ENCODE measurements at places on chromosomes 4 and X. TPM values are rescaled to one million over a fixed set of nuclear protein-coding genes. Genes with fewer than 3 reads are reported as not detected.
A peak's percentile ranks its signal among the peaks of the same experiment; 100 is the strongest.

- no peak for DNase-seq
These were observed 154.1 kb upstream of the FAM241A start for GRCh38 chr4:111991163-111991562.

DNA sequence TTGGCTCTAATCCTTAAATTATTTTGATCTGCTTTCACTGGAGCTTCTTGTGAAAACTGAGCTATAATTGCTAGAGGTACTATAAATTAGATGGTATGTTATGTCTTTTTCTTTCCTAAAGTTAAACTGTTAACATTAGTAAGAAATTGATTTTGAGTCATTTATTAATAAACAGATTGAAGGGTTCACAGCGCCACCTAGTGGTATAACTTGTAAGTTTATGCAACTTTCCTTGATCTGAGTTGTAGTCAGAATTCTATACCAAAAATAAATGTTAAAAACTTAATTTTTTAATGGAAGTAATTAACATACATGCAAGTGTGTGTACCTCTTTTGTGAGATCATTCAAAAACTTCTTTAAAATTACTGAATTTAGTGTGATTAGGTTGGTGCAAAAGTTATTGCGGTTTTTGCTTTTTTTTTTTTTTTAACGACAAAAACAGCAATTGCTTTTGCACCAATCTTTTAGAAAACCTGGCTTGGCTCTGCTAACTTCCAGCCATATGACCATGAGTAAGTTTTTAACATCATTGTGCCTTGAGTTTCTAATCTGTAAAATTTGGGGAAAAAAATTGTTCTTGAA lies 151.5 kb downstream of the CENPC start:
- DNase-seq = peak; percentile 18

GRCh38 chr4:105272002-105272401 lies 125.3 kb downstream of the TET2 start:
- DNase-seq = no peak

GRCh38 chr4:38717604-38718003 lies 53.6 kb downstream of the KLF3 start:
- peak; percentile 87 for DNase-seq

PDZD4 gene
- 0.89 TPM for total RNA-seq

DNA sequence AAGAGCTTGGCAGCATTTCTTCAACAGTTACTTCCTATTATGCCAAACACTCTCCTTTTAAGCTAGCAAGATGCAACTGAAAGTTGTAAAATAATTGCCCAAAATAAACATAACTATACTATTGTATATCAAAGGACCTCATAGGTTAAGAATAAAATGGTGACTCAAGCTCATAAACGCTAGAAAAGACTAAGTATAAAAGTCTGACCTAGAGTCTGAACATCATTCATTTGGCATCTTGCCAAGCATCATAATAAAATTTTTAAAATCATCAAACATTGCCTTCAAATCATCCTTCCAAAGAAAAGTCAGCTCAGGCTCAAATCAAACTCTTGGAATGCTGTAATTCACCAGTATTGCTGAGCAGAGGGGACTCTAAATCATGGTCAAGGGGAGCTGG lies 281.2 kb downstream of the QDPR start:
- DNase-seq = no peak

- peak; percentile 82 for DNase-seq
These were observed 354.1 kb downstream of the CHIC1 start for GRCh38 chrX:73916931-73917667.

USP17L22 gene
- not detected for total RNA-seq

CFI gene
- 23.4 TPM for total RNA-seq

PLXNB3 gene
- total RNA-seq = 6.7 TPM

TMEM128 gene
- 15.0 TPM for total RNA-seq

DNA sequence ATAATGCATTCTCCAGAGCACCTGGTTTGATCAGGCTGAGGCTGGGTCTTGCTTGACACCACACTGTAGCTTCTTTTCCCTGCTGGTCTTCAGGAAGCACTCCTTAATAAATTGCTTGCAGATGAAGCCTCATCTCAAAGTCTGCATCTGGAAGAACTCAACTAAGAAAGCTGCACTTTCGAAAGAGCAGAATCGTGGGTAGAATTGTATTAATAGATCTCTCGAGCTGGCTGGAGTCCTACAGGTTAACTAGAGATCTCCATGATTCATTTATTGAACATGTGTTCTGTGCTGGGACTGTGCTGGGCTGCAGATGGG lies 152.7 kb downstream of the STK32B start:
- DNase-seq = no peak

- DNase-seq = no peak
These were observed 498.9 kb downstream of the INPP4B start for GRCh38 chr4:142347241-142347640.

DNA sequence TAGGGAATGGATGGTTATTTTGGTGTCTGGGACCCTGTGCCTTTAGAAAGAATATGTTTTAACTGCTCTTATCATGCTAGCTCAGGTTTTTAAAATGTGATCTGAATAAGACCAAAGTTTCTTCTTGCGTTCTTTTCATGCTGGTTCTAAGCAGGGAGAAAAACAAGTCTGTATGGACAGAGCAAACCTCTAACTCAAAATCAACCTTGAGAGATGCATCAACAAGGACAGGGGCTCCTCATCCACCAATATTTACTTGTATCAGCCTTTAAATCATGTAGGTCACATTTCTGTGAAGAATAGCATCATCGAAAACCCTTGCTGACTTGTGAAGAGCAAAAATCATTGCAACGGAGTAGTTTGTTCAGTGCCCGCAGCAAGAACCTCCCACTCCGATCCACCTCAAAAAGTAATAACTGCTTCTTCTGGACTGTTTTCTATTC lies 1.2 kb downstream of the ATP10D start:
- DNase-seq = no peak

EPHA5 gene
- total RNA-seq = not detected

GRCh38 chrX:42933187-42933586 lies 155.2 kb upstream of the PPP1R2C start:
- no peak for DNase-seq

DNA sequence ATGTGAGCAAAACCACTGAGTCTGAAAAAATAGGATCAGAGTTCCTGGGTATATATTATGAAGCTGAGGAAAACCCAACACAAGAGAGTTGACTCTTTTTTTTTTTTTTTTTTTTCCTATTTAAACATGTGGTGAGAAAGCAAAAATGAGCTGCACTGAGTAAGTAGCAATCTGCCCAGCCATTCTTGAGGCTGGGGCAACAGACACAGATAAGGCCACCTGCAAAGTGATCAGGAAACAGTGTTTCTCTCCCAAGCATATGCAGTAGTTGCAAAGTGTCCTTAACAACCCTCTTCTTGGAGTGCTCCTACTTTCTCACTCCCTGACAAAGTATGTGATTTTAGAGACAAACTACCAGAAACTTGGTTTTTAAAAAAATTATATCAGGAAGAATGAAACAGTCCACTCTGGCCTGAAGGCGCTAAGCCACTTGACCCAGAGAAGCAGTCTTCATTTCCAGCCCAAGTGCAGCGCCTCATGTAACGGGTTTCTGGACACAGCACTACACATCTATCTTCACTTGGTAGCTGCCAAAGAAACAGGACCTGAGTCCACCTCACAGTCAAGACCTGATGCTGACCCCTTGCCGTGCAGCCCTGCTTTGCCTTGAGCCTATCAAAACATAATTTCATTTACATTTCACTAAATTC lies 124.6 kb upstream of the MAP3K15 start:
- DNase-seq = no peak

DNA sequence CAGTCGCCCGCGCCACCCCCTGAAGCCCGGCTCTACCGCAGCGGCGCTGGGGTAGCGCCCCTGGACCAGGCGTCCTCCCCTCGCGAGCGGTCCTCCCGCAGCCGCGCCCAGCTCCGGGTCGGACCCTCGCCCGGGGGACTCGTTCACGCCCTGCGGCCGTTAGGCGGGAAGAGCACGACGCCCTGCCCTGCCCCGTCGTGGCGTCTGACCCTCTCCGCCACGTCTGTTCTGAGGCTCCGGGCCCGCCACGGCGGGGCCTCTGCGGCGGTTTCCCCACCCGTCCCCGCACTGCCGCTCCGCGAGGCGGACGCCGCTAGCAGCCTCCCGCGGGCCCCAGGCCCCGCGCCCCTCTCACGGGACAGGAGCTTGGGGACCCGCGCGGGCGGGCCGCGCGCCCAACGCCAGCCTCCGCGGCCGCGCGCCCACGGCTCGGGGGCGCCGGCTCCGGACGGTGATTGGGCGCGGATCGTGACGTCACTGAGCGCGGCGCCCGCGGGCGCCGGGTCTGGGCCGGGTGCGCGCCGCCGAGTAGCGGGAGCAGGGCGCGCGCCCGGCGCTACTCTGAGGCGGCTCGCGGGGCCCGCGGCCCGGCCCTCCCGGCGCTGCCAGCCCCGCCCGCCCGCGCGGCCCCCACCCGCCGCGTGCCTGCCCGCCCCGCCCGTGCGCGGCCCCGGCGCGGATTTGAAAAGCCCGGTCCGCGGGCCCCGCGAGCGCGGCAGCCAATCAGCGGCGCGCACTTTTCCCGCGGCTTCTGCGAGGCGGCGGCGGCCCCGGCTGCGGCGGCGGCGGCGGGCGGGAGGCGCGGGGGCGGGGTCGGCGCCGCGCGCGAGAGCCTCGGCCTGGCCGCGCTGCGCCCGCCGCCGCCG lies at the start of gene NSD2:
Gene NSD2 (plus strand): TSS at position 816 of the 866 bp plus-strand sequence. CDS start 29,262 bp downstream, outside the sequence.
- peak; percentile 93 for DNase-seq

DNA sequence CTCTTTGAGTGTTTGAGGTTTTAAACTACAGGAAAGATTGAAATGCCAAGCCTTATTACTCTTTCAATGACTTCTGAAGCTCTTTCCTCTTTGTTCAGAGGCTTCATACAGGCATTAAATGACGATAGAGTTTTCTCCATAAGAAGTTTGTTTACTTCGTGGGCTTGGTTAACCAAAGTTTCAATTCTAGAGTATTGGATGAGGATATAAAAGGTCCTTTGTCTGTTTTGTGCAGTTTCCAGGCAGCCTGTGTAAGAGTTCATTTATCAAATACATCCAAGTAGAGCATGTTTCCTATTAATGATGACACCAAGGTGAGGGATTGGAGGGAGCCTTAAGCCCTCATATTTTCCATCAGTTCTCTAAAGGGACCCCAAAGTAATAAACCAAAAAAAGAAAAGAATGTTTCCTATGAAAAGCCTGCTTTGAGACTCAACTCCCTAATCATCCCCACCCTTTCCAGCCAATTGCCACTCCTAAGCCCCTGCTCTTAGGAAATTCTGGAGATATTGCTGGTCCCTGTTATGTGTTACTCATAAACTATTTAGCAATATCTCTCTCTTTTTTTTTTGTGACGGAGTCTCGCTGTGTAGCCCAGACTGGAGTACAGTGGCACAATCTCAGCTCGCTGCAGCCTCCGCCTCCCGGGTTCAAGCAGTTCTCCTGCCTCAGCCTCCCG lies 106.2 kb upstream of the IL13RA1 start:
- no peak for DNase-seq

- DNase-seq = no peak
These were observed 407.6 kb upstream of the BOD1L1 start for GRCh38 chr4:14035076-14035475.

CYSLTR1 gene
- under 0.01 TPM for total RNA-seq

- DNase-seq = no peak
These were observed 279.9 kb upstream of the SLIT2 start for GRCh38 chr4:19971829-19972228.

DNA sequence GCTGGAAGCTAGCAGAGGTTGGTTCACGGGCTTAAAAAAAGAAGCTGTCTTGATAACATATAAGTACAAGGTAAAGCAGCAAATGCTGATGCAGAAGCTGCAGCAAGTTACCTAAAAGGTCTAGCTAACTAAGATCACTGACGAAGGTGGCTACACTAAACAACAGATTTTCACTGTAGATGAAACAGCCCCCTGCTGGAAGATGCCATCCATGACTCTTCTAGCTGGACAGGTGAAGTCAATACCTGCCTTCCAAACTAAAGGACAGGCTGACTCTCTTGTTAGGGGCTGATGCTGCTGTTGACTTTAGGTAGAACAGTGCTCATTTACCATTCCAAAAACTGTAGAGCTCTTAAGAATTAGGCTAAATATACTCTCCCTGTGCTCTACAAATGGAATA lies 99.5 kb downstream of the FBXW7 start:
- no peak for DNase-seq

SLIT2 gene
- 0.13 TPM for total RNA-seq

DNA sequence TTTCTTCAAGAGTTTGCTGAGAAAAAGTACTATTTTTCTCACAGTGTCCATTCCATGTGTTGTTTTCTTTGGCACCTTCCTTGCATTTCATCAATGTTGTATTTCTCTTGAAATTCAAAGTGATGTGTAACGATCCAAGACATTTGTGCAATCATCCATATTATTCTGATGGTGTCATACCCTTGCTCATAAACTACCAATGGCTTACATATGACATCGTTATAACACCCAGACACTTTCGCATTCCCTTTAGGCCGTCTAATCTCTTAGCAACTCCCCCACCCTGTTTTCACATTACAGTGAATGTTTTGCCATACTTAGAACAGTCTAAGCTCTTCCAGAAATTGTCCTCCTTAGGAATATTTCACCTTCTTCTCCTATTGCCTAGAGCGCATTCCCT lies 1779.0 kb downstream of the PCDH7 start:
- DNase-seq = no peak

- no peak for DNase-seq
These were observed at the start of gene NUDT10 for GRCh38 chrX:51332188-51332942. Gene NUDT10 (plus strand): TSS chrX:51332822. CDS start chrX:51332966, 144 bp downstream.

FANCB gene
- total RNA-seq = 1.8 TPM

DNA sequence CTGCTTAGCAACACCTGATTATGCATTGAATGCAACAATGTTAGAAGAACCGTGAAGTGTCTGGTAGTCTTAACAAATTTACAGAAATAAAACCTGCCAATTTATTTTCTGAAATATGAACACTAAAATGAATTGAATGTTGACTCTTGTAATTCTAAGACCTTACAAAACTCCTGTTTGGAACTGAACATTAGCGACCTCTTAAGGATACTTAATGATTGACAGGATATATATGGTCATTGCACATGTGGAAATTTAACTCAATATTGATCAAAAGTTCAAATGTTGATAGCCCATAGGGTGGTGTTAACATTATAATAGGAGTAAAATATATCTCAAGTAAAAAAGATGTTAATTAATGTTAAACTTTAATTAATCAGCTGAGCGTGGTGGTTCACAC lies 79.1 kb downstream of the TECRL start:
- no peak for DNase-seq

TKTL1 gene
- total RNA-seq = under 0.01 TPM

DNA sequence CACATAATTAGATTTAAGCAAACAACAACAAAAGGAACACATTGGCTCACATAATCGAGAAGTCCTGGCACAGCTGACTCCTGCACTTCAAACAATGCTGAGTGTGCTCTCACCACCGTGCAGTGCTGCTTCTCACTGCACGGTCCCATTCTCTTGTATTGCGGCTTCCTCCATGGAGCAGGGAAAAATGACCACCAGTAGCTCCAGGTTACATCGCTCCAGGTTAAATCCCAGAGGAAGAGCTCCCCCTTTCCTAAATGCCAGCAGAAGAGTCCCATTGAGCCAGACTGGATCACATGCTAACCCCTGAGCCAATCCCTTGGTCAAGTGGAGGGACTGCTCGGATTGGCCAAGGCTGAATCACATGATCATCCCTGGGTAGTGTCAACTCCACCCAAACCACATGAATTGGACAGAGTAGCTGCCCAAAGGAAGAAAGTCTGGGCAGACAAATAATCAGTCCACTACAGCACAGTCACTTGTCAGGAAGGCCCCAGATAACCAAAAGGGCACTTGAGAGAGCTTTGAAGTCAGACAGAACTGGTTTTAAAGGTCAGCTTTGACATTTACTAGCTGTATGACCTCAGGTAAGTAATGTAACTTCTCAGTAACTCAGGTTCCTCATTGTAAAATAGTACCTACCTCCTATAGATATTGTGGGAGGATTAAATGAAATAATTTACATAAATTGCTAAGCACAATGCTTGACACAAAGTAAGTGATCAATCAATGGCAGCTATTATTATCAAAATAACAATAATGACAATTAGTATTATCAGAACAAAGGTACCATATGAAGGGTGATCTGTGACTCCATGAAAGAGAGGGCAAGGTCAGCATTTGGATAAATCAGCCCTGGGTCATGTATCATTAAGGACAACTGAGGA lies 14.3 kb downstream of the TEC start:
- no peak for DNase-seq

MTCP1 gene
- 11.5 TPM for total RNA-seq
